Fibroblast of the aortic adventitia (primary cell): ENCODE measurements at places on chromosomes 2 and 18. TPM values are rescaled to one million over a fixed set of nuclear protein-coding genes. Genes with fewer than 3 reads are reported as not detected.

GRCh38 chr2:216960671-216961268 lies 100.9 kb upstream of the TNP1 start:
- no peak for DNase-seq

DNA sequence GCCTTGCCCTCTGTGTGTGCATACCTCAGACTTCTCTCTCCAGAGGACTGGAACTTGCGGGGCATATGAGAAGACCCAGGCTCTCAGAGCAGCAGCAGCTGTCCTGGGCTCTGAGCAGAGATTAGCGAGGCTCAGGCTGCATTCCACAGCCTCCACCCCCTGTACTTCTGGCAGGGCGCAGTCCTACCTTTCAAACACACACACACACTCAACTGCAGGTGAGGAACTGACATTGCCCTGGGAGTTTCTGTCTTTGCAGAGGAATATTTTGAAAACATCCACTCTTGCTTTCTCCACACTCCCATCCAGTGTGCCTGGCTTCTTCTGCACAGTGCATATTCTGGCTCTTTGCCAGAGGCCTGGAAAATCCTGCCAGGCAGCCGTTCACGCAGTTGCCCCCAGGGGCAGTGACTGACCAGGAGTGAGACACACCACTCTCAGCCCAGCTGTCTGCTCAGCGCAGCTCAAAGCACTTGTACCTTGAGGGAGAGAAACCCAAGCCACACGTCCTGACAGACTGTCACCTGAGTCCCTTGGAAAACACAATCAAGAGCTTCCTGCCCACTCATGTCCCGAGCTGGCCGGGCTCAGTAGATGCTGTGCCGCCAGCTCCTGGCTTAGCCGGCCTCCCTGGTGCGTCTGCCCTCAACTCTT lies 460.8 kb downstream of the RNF144A start:
- no peak for DNase-seq

DNA sequence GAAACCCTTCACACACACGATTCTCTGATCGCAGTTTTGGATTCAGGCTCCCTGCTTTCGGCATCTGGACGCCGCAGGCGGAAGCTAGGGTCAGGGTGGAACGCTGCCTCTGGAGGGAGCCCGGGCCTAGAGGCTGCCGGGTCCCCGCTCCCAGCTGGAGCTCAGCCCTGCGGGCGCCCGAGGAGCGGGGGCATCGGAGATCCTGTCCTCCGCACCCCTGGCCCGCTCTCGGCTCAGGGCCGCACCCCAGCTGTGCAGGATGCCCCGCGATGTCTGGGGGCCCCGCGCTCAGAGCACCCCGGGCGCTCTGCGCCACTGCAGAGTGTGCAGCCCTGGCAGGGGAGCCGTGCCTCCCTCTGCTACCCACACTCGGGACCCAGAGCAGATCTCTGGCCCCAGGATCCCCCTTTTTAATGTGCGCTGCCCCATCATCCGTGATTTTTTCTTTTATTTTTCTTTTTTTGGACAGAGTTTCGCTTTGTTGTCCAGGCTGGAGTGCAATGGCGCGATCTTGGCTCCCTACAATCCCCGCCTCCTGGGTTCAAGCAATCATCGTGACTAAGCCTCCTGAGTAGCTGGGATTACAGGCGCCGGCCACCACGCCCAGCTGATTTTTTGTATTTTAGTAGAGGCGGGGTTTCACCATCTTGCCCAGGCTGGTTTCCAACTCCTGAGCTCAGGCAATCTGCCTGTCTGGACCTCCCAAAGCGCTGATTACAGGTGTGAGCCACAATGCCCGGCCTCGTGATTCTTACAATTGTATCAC lies 54.8 kb upstream of the TUBA3E start:
- DNase-seq: peak; percentile 45

DNA sequence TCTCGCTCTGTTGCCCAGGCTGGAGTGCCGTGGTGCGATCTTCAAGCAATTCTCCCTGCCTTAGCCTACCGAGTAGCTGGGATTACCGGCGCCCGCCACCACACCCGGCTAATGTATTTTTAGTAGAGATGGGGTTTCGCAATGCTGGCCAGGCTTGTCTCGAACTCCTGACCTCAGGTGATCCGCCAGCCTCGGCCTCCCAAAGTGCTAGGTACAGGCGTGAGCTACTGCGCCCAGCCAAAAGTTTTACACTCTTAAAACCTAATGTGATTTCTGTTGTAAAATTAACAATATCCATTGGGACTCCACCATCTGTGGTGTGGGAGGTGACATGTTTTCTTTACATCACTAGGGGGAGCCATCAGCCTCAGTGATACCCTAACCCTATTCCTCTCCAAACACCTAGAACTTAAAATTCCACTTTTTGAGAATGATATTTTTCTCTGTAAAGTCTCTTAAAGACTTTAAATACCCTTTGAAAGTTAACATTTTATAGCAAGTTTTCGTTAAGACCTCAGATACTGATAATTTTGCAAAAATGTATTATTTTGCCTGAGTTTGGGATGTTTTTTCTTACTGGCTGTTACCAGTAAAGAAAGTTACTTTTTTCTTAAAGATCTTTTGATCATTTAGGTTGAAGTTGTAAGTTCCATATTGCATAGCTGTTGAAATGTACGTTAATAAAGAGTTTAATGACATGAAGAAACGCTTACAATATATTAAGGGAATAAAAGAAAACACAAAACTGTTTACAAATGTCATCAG lies 11.6 kb upstream of the EIF2AK2 start:
- peak; percentile 60 for DNase-seq

DNA sequence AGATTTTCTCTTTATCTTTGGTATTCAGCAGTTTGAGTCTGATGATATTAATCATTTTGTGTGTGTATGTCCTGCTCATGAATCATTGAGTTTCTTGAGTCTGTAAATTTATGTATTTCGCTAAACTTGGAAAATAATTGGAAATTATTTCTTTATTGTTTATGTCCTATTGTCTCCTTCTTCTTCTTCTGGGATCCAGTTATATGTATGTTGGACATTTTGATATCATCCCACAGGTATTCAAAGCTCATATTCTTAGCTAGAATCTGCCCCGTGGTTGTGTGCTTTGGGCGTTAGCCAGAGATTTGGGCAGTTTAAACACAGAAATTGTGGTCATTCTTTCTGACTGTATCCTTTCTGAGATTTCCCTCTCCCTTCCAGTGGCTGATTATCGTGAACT lies 243.0 kb upstream of the SPRED2 start:
- DNase-seq: no peak

- no peak for DNase-seq
Observed at GRCh38 chr2:72051971-72052505, 95.6 kb downstream of the CYP26B1 start.

GRCh38 chr2:143823876-143824275 lies 694.7 kb downstream of the ARHGAP15 start:
- DNase-seq: no peak

GRCh38 chr2:157933160-157933920 lies 57.2 kb upstream of the ACVR1 start:
- no peak for DNase-seq

- DNase-seq: no peak
Observed at GRCh38 chr2:72921853-72922252, 4.5 kb downstream of the EMX1 start.

DNA sequence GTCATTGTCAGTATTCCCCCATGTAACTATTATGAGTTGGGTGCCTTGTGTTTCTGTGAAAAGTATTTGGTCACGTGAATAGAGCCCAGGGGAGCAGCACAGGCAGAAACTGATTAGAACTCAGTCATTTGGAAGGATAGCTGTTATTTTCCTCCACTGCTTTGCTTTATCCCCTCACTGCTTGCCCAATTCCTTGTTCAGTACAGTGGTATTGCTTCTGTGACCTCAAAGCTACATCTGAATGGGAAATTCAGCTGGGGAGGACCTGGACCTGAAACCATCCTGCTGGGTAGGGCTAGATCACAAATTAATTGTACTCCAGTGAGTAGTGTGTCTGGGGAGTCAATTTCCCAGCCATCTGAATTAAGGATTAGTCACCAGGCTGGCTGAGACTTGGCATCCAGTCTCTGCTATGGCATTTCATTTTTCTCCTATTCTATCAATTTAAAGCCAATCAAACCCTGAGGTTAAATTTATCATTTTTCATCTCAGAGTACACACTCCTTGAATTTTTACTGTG lies 1231.6 kb upstream of the GYPC start:
- DNase-seq: no peak

- DNase-seq: no peak
Observed at GRCh38 chr2:124149571-124149970, 124.5 kb downstream of the CNTNAP5 start.

DNA sequence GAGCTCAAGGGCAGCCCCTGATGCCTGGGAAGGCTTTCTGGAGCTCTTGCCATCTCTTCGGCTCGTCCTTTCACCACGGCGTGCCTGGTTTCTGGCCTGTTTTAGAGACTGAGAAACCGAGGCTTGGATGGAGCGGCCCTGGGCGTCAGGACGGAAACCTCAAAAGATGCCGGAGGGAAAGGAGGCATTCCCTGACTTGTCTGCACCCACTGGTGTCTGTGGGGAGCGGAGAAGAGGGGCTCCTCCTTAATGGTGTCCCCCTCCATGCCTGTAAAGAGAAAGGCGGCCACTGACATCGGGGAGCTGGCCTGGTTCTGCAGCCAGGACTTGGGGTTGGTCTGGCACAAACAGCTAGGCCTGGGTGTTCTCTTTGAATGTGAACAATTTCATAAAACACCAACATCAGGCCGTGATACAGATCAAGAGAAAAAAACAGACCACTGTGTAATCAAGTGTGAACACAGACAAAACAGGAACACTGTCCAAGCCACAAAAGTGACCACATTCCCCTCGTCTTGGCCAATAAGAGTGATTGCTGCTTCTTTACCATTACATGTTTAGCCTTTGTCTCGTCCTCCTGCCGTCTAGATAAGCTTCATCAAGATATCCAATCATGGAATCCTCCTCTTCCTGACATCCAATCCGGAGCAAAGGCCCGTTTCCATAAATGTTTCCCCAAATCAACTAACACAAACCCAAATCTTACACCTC lies 633 bp upstream of the ILKAP start:
- DNase-seq: no peak

GRCh38 chr2:2098458-2099167 lies 232.5 kb downstream of the MYT1L start:
- DNase-seq: no peak

CFAP65 gene
- total RNA-seq: not detected in 2 replicates

CHPF gene
- 62.4 and 271 TPM in 2 replicates for total RNA-seq
